ENCODE measurements at places on chromosomes 11 and 22.
A peak's percentile ranks its signal among the peaks of the same experiment; 100 is the strongest.

GRCh38 chr11:73248526-73249185, 23.5 kb upstream of the P2RY6 start:
- DNase-seq: no peak

DNA sequence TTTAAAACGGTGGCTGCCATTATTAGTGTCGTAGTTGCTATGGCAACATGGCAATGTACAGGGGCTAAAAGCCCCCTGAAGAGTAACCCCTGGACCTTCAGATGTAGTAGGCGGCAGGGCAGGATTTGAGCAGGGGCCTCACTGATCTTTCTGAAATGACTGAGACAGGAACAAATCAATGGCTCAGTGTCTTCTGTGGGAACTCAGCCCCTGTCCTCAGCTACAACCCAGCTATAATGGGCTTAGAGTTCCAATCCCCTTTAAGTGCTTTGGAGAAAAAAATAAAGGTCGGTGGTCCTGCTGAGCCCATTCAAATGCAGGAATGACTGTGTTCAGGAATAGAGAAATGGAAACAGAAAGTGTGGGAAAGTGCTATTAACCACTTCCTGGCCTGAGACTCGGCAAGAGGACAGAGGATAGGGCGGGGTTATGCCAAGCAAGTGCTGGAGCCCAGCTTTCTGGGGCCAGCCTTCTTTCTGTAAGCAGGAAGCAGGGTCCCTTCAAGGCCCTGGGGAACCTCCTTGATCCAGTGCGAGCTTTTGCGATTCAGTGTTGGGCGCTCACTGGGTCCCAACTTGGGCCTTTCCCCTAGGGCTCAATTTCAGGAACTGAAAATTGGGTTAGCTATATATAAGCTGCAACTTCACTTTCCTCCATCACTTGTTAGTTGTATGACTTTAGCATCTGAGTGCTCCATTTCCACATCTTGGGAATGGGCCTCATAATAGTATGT, 6.1 kb upstream of the CD82 start:
- DNase-seq: no peak

- no peak for DNase-seq
These were observed 39.4 kb downstream of the TRMU start for GRCh38 chr22:46374663-46375474.

DNA sequence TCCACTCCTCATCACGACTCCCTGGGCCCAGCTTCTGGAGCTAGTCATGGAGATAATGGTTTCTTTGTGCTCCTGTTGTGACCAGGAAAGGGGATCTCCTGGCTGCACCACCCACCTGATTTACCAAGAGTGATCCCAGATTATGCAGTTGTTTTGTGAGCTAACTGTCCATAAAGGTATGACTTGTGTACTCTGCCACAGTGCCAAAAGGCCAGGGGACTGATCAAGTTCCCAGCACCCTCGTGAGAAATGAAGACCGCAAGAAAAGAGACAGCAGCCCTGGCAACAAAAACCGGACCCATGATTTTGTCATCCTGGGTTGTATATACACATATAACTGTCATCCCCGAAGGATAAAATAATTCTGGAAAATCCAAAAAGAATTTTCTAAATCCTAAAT, 26.6 kb downstream of the TUB start:
- no peak for DNase-seq

GRCh38 chr11:113248702-113249490, 65.5 kb upstream of the TTC12 start:
- no peak for DNase-seq

GRCh38 chr22:44783581-44783980, 31.2 kb downstream of the ARHGAP8 start:
- no peak for DNase-seq

GRCh38 chr22:39706376-39707140, 136.0 kb downstream of the CACNA1I start:
- DNase-seq: no peak

- DNase-seq: peak; percentile 83
These were observed 180.4 kb upstream of the B3GAT1 start for GRCh38 chr11:134592391-134592990.

DNA sequence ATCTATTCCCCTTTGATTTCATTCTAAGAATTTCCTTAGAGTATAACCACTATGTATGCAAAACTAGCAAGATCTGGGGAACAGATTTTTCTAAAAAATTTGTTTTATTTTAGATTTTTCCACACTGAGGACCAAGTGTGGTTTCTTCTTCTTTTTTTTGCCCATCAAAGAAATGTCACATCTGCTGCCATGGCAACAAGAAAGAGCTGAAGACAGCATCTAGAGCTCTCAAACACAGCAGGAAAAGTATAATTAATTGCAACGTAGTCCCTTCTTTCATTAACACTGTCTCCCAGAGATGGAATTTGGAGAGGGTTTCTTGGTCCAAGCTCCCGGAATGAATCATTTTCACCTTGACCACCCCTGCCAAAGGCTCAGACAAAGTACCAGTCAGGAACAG, 256.7 kb upstream of the CCDC90B start:
- no peak for DNase-seq

GRCh38 chr11:134144744-134145143, 75.9 kb downstream of the JAM3 start:
- DNase-seq: no peak

DNA sequence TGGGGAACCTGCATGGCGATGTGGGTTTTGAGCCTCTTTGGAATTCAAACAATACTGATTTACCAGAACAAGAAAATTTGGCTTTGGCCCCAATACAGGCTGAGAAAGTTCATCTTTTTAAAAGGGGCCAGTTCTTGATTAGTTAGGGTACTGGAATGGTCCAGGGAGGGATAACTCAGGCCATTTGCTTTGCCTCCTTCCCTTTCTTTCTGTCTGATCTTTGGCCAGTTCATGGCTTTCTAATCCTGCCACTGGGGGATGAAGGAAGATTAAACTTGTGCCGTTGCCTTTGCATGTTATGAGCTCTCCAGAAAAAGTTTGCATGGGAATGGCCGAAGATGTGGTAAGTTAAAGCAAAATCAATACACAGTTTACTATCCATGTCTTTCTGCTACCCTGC, 78.4 kb downstream of the ADAMTS15 start:
- no peak for DNase-seq

Data from endothelial cell (in vitro differentiated cells).